Activated T-helper 2 cell treated with anti-CD3 and anti-CD28 coated beads, Interferon-gamma antibody, Interleukin-2, Interleukin-4, amounts not matched to agents 10 μg/mL and 5 μg/mL and 100 μg/mL, durations not matched to agents 14 hours and 24 hours and 36 hours (primary cell): ENCODE measurements at places on chromosomes 2 and 18.

DNA sequence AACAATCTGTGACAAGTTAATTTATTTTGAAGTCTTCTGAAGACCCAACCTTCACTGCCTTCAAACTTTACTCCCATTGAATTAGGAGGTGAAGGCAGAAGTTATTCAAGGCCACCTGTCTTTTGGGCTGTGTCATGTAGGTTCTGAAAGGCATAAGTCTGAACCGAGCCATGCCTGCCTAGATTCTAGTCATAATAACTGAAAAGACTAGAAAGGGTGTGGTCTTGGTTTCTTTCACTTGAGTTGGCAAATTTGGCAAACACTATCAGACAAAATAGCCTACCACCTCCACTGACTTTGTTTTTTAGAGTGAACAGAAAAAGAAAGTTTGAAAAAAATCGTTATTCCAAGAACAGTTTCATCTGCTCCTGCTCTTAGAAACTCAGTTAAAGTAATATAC, 38.4 kb downstream of the PPM1B start:
- no peak for DNase-seq

DNA sequence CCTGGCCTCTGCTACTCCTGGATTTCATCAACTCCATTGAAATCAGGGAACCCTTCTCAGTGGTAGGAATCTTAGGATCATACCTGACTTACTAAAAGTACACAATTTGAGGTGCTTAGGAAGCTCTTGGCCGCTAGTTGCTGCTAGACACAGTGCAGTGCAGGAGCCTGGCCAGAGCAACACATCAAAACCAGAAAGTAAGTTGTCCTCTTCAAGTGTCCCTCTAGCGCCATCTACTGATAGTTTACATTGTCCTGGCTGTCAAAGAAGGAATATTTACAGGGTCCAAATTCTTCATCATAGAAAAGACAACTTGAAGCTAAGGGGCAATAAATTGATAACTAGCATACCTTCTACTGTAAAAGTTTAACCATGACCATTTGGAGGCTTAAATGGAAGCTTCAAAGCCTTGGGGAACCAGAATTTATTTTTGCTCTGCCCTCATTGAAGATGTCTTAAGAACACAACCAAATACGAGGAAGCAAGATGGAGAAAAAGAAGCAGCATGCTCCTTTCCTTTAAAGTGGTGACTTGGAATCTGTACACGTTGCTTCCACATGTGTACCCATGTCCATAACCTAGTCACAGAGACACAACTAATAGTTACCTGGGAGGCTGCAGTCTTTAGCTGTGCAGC, 889.1 kb upstream of the GCFC2 start:
- no peak for DNase-seq

DNA sequence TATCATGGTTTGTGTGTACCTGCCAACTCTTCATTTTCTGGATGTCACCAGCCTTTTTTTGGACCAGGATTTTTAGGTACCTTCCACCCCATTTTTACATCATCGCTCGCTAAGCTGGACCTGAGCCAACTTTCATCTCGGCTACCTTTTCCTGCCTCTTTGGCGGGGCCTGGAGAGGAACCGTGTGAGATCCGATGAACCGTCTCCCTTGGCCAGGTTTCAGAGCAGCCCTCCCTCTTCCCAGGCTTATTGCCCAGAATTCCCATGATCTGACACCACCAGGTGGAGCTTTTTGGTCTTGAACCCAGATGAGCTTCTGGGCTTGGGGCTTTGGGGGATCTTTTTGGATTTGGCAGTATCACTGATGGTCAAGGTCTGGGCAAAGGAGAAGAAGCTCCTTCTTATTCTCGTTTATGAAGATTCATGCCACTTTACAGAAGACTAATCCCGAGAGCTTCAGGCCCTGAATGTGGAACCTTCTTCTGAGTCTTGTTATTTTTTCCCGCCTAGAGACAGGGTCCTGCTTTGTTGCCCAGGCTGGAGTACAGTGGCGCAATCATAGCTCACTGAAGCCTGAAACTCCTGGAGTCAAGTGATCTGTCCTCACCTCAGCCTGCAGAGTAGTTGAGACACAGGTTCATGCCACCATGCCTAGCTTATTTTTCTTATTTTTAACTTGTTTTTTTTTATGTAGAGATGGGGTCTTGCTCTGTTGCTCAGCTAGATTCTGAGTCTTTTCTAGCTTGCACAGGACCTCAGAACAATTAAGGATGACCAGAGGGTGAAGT, 50.4 kb downstream of the GATA6 start:
- no peak for DNase-seq

DNA sequence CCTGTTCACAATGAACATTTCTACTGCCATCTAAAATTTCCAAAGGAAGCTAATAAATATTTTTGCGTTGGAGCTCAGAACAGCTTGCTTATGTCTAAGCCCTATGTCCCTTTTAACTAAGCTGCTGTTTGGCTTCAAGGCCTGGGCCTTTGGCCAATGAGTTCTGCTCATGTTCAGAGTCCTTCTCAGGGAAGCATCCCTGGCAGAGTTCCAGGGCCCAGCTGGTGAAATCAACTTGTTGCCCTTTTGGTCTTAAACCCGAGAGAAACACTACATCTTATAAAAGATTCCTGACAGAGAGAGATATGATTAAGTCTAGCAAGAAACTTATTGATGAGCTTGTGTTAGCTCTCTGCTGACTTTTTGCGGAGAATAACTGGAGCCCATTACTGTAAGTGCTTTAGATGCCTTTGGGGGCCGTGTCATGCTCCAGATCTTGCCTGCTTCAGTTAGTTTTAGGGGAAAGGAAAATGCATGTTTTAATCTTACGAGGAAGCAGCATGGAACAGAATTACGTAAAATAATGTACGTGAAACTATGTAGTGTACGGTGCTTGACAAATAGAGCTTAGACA, 102.5 kb upstream of the NOSTRIN start:
- no peak for DNase-seq

DNA sequence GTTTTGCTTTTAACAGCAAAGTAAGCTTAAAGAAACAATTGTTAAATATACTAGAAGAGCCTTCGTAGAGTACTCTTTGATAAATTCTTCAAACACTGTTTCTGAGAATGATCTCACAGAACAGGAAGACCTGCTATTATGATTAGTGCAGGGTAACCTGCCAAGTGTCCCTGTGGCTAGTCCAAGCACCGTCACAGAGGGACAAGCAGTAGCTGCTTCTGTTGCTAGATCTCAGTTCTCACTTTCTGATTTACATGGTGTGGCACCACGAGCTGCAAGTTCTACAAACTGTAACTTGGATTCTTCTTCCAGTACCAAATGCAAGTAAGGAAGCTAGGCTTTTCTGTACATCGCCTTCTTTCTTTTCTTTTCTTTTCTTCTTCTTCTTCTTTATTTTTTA, 121.5 kb downstream of the PIEZO2 start:
- no peak for DNase-seq

- no peak for DNase-seq
Measured at GRCh38 chr2:5482929-5483331, 209.3 kb upstream of the SOX11 start.

DNA sequence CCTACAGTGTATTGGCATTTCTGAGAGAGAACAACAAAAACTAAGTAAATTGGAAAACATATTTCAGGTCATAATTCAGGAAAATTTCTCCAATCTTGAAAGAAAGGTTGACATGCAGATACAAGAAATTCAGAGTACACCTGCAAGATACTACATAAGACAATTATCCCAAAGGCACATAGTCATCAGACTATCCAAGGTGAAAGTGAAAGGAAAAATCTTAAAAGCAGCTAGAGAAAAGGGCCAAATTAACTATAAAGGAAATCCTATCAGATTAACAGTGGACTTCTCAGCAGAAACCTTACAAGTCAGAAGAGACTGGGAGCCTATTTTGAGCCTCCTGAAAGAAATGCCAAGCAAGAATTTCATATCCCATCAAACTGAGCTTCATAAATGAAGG, 449.0 kb upstream of the MMADHC start:
- DNase-seq = no peak

DNA sequence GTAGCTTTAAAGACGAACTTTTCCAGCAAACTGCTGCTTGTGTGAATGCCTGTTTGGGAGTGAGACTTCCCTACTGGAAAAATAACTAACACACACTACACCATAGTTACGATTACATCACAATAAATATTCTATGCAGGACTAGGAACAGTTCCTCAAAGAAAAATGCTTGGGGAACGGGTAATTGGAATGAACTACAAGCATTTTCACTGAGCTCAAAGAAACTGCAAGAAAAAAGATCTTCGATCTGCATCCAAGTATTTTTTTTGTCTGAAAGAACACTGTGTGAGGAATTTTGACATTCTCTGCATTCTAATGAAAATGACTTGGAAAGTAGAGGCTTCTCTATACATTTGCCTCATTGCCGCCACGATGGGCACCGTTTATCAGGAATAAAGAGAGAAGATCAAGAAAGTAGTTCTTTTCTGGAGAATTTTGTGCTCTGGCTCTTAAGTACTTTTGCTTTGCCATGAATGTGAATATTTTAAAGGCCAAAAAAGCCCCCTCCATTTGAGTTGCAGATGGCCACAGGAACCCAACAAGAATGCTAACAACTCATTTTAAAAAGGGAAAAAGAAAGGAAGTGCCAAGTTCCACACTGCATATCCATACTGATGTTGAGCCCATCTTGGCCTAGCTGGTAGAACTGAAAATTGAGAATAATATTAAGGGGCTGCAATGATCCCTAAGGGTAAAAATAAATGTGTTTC, 13.6 kb downstream of the LYPD1 start:
- DNase-seq = no peak

- DNase-seq = no peak
Measured at GRCh38 chr2:184141866-184142265, 456.5 kb upstream of the ZNF804A start.

GRCh38 chr2:65678779-65679391, 246.5 kb upstream of the SPRED2 start:
- DNase-seq = no peak

- DNase-seq = no peak
Measured at GRCh38 chr2:27042985-27043634, 8.4 kb upstream of the AGBL5 start.

GRCh38 chr2:890214-890613, 60.4 kb upstream of the SNTG2 start:
- DNase-seq = no peak

DNA sequence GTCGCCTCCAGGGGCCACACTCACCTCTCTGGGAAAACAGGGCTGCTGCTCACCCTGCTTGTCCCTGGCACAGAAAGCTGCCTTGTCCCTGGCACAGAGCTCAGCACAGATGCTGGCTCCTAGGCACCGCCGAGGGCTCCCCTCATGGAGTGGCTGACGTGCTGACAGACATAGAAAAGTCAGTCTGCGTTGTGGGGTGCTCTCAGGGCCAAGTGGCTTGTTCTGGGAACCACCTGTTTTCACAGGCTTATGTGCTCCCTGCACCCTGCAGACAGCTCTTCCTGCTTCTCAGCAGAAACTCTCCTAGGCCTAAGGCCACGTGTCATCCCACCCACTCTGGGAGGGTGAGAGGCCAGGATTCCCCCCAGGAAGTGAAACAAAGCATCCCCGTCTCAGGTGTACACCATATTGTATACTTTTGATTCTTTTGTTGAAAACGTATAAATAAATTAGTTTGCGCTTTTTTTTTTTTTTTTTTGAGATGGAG, 84.7 kb upstream of the TMEM200C start:
- DNase-seq = no peak

DNA sequence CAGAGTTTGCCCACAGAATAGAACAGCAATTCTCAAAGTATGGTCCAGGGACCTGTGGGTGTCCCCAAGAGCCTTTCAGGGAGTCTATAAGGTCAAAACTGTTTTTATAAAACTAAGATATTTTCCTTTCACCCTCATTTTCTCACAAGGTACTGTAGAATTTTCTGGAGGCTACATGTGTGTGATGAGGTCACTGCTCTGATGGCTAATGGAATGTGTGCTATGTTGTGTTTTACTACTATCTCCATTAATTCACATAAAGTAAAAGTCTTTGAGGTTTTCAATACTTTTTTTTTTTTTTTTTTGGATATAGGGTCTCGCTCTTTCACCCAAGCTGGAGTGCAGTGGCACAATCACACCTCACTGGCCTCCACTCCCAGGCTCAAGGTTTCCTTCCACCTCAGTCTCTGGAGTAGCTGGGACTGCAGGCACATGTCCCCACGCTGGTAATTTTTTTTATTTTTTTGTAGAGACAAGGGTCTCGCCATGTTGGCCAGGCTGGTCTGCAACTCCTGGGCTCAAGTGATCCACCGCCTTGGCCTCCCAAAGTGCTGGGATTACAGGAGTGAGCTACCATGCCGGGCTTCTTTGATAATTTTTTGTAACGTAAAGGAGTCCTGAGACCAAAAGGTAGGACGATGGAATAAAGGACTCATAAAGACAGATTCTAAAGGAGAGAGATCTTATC, 1.8 kb downstream of the TRABD2A start:
- DNase-seq = no peak

DNA sequence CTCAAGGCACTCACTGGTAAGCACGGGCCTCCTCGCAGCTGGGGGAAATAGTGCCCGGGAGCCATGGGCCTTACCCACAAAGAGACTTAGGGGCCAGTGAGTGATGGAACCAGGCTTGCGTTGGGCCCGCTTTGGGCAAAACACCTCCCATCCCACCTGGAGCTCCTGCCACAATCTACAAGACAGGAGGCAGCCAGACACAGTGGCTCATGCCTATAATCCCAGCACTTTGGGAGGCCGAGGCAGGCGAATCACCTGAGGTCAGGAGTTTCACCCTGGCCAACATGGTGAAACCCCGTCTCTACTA, 88.2 kb downstream of the TFCP2L1 start:
- no peak for DNase-seq

DNA sequence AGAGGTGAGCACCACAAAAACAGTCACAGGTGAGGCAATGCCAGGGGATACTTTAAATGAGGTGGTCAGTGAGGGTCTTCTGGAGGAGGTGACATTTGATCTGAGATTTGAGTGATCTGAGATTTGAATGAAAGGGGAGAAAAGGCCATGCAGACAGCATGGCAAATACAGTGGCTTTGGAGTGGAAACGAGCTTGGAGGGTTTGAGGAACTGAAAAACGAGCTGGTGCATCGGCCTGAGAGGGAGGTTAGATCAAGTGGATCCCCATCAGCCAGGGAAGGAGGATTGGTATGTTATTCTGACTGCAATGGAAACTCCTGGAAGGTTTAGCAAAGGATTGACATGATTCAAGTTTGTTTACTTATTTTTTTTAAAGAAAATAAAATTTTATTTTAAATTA, 245.1 kb downstream of the KCNS3 start:
- DNase-seq = no peak

- no peak for DNase-seq
Measured at GRCh38 chr2:179437430-179437829, 172.8 kb upstream of the SESTD1 start.

GRCh38 chr2:45510701-45511420, 100.2 kb downstream of the SRBD1 start:
- no peak for DNase-seq

GRCh38 chr2:204453730-204454167, 91.5 kb upstream of the PARD3B start:
- DNase-seq = no peak

DNA sequence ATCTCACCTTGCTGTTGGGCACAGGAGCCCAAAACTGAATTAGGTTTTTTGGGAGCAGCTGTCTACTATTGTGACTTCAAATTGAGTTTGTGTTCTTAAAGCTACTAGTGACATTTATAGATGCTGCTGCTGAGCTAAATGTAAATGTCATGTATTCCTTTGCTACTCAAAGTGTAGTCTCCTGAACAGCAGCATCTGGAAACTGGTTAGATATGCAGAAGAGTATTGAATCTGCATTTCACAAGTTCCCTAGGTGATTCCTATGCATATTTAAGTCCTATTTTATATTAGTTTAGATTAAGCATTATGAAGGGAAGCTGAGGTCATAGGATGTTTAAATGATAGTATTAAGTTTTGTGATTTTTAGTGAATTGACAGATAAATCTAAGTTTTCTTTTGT, 67.5 kb downstream of the RAB3GAP1 start:
- DNase-seq = no peak
